ENCODE measurements at places on chromosomes 7 and 10.

GRCh38 chr7:116259156-116259870 is 49.0 kb downstream of the TES start:
- no peak for DNase-seq

GRCh38 chr7:110800984-110801383 is 289.9 kb upstream of the LRRN3 start:
- no peak for DNase-seq

- no peak for DNase-seq
Observed at GRCh38 chr7:12647364-12648219, 39.8 kb upstream of the ARL4A start.

GRCh38 chr10:107072028-107072427 is 92.5 kb downstream of the SORCS1 start:
- DNase-seq, result no peak

- DNase-seq, result no peak
Observed at GRCh38 chr7:82517050-82517449, 73.5 kb upstream of the CACNA2D1 start.

DNA sequence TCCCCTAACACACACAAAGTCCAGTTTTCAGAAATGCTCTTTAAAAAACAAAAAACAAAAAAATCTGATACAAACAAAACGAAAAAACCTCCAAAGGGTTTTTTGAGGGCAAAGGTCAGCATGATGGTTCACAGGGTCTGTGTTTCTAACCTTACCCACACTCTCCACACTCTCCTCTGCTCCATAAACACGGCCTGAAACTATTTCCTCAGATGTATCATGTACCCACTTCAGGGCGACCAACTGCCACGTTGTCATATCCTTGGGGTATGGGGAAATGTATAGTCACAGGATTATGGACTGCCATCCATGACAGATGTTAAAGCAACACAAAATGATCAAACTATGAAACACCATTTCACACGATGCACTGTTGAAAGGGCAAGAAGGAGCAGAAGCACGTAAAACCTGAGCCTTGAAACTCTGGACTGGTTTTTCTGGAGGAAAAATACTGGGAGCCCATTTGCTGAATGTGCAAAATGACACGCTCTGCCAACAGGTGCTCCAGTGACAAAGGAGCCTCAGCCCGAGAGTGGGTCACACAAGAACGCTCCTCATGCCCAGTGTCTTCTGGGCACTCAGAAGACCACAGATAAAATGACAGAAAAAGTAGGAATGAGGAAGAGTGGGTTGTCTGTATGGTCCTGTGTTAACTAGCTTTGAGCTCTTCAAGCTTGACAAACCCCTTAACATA is 15.8 kb downstream of the NAPEPLD start:
- no peak for DNase-seq

- DNase-seq, result no peak
Observed at GRCh38 chr10:30671026-30671616, 41.6 kb upstream of the LYZL2 start.

DNA sequence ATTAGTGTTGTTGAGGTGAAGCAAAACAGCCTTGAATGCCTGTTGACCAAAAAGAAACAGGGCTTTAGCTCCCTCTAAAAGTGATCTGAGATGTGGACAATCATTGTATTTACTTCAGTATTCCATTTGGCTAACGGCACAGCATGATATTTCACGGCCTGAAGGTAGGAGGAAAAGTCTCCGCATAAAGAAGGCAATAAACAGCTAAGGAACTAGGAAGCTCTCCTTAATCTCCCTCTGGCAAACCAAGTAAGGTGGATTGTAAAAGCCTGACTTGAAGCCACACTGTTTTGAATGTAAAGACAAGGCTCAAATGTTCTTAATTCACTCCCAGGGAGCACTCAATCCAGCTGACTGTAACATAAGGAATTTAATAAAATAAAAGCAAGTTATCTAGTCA is 160.0 kb upstream of the ZNF804B start:
- DNase-seq, result no peak

DNA sequence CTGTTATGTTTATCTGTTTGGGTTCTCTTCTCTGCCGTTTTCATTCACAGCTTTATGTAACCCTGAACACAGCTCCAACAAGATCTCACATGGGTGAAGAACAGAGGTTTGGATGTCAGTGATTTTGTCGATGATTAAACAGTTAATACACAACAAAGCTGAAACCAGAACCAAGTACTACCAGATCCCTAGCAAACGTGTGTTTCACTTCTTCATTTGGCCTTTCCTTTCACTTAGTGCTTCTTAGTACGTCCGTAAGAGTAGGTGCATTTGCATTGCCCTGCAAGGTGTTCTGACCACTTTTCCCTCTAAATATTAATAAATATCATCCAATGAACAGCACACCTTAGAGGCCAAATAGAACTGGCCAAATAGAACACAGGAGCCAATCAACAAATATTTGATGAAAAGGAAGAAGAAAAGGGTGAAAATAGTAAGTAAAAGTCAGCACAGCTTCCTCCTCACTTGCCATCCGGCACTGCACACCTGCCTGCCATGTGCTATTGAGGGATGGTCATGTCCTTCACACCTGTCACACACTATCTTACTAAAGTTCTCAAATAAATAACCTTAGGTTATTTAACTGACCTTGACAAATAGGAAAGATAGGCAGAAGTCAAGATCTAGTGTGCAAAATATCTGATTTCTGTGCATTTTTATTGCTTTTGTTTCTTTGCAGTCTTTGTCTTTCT is 252.6 kb upstream of the ANKRD30A start:
- no peak for DNase-seq

DNA sequence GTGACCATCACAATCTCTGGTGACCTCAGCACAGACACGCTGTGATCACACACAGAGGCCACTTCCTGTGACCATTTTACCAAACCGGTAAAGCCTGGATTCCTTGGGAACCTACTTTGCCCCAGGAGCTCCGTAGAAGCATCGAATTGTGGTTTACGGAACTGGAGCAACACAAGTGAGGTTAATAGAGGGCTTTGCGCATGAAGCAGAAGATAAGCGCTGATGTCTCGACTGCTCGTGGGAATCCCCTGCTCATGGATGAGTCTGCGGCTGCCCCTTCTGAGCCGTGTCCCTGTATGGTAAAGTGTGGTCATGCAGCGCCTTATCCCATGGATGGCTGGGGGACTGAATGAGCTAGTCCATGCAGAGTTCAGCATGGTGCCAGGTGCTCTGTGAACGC is 53.6 kb downstream of the VIPR2 start:
- DNase-seq, result no peak

GRCh38 chr10:30456266-30456665 is 22.3 kb downstream of the MAP3K8 start:
- DNase-seq, result no peak

DNA sequence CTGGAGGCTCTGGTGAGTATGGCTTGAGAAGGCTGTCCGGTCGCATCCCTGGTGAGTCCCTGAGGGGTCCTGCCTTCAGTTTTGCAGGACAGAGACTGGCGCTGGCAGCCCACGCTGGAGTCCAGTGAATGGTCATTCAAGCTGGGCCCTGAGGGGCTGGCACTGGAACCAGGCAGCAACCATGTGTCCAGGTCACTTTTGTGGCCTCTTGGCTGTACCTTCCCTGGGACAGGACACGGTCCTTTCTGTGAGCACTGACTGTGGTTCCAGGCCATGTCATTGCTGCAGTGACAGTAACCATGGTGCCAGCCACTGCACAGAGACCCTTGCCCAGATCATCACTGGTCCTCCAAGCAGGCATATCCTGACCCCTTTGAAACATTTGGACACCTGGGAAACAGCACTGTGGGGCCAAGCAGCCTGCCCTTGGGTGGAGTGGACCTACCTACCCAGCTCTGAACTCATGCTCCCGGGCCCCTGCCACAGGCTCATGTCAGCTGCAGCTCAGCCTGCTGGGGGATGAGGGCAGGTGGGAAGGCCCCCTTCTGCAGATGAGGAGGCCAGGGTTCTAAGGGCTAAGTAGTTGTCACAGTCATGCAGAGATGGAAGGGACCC is 72.1 kb downstream of the ADCY1 start:
- DNase-seq, result no peak

DNA sequence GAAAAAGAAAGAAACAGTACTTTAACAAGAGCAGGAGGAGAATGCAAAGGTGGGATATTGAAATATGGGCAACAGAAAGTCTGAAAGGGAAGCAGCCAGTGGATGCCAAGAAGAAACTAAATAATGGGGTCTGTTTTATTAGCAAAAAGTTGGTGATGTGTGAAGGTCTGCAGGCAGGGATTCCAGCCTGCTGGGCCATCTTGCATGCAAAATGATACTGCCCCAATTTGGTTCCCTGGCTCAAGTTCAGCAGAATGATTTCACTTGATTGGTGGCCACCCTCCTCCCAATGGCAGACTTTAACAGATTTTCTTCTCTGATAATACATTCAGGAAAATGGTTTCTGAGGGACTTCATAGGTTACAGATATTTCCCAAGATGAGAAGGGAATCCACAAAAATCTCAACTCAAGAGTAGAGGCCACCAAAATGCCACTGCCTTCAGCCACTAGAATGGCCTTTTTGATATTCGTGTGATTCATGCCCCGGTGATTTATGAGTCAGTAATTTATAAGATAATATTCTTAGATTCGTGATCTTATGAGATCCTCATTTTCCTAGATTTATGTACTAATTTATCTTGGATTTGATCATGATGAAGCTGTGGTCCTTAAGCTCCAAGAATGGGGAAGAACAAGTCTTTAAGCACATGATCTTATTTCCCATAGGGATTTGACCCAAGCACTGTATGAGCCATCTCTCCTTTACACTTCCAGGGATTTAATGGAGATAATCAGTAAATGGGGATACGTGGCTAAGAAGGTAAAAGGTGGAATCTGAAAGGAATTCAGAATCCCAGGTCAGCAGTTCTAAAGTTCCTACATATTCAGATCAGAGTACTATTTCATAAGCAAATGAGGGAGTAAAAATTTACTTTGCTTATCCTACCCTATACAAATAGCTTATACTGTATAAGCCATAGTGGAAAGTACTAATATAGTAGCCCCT is 32.3 kb upstream of the ADD3 start:
- no peak for DNase-seq

GRCh38 chr7:103394566-103394965 is 47.1 kb downstream of the PSMC2 start:
- no peak for DNase-seq

DNA sequence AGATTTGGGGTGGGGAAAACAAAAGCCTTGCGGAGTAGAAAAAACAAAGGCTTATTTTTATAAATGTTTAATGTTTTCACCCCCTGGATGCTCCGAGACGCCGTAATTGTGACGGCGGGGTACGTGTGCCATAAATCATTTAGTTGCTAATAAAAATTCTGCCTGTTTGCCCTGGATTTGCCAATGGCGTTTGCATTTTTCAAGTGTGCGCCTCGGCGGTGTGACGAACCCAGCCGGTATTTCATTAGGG is 2.5 kb upstream of the TNRC18 start:
- DNase-seq, result no peak

DNA sequence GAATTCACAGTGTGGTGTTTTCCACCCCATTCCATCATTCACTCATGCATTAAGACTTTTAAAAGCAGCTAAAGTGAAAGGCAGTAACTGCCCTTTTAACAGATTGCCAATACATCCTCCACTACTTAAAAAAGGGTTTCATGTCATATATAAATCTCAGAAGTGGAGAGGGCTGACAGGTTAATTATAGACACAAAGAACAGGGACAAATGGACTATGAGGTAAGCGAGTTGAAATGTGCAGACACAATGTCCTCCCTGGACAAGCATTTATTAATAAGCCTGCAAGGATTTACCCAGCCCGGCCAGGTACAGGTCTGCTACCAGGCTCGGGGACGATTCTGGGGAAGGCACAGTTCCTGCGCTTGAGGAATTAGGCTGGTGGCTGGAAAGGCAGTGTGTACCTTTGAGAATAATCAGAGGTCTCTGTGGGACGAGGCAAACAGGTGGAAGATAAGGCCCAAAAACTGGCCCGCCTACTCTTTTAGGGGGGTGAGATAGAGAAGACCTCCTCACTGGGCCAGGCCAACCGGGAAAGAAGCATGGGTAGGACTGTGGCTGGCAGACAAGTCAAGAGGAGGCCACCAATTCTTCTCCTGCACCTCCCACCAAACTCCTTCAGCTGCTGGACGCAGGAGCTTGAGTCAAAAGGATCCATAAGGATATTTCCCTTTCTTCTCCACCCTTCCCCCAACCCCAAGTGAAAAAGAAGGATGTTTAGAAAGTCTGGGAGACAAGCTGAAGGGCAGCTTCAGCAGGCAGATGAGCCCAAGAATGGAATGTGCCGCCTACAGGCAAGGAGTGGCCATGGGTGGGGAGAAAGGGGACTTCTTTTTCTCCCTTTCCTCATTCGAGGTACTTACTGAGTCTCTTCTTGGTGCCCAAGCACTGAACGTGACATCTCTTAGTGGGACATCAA is 1.5 kb downstream of the PDLIM1 start:
- DNase-seq, result no peak

DNA sequence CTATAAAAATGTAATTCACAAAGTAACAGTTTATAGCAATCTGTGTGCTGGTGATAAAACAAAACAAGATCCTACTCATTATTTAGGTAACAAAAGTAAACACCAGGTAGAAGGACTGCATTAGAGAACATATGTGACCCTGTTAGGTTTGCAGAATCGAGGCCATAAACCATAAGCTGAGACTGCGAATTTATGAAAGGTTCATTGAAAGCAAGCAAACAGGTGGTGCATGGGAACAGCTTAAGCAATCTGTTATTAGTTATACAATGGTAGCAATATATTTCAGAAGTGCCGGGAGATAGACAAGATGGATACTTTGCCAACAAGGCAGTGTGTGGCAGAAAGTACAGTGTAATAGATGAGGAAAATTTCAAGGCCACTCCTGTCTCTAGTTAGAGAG is 23.5 kb upstream of the FAM133B start:
- no peak for DNase-seq

- DNase-seq, result no peak
Observed at GRCh38 chr10:13587391-13587790, 626 bp downstream of the PRPF18 start.

GRCh38 chr10:12633776-12634620 is 284.7 kb downstream of the CAMK1D start:
- no peak for DNase-seq

GRCh38 chr7:100835903-100836811 is 8.8 kb upstream of the EPHB4 start:
- no peak for DNase-seq

GRCh38 chr10:121104476-121105111 is 253.4 kb downstream of the WDR11 start:
- no peak for DNase-seq

- DNase-seq, result no peak
Observed at GRCh38 chr10:58109731-58110130, 158.0 kb downstream of the IPMK start.

- DNase-seq, result no peak
Observed at GRCh38 chr7:101555269-101555920, 73.7 kb downstream of the MYL10 start.

DNA sequence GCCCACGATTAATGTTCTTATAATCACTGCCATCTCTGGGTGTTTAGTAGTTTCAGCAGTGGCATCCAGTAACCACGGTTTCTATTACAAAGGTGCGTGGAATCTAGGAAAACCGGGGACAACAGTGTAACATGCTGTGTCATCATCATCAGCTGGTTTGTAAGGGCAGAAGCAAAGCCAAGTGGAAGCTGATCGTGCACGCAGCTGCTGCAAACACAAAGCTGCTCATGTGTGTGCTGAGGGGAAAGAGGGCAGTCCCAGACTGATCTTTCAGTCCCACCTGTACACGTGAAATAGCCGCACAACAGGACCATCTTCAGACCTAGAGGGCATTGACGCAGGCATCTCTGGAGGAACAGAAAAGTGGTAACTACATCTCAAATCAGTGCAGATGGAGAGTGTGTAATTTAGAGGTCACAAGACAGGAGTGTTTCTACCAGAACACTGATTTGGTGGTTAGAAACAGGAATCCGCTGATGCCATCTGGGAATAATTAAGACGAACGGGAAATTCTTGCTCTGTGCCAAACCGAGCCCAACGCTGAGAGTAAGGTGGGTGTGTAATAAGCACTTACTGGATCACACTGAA is 13.4 kb downstream of the ANKRD16 start:
- no peak for DNase-seq
